Activated T-helper 1 cell treated with Interleukin-2 at 50 U/mL for 16 hours (primary cell): ENCODE measurements at places on chromosomes 13 and 19.

DNA sequence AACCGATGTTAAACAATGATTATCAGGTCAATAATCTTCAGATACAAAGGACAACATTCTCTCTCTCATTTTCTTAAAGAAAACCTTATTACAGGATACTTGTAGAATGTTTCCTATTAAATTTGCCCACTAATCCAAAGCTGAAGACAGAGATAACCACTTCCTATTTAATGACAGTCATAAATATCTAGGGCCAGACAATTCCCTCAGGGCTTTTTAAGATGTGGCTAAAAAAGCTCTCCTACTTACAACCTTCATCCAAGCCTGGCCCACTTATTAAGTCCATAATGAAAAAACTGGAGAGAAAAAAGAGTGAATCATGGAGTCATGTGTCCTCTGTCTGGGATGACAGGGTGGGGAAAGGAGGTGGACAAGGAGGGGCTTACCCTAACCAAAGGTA is 235.9 kb downstream of the KLF12 start:
- DNase-seq = no peak

GRCh38 chr19:51564791-51565190 is 6.3 kb upstream of the ZNF175 start:
- no peak for DNase-seq

DNA sequence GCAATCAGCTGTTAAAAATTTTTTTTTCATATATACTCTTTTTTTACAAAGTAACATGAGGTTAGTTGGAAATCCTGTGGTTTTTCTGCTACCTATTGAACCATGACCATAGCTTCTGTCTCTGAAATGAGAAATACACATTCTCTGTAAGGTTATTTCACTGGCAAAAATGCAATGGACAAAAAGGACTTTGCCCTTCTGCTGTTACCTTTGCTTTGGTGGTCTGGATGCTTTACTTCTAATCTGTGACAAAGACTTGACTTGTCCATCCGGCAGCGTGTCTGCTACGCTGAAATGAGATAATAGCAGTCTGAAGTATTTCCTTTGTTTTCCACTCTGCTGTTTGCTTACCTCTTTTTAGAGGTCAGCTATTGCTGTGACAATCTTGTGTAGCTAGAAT is 412.8 kb downstream of the SLITRK6 start:
- DNase-seq = no peak

DNA sequence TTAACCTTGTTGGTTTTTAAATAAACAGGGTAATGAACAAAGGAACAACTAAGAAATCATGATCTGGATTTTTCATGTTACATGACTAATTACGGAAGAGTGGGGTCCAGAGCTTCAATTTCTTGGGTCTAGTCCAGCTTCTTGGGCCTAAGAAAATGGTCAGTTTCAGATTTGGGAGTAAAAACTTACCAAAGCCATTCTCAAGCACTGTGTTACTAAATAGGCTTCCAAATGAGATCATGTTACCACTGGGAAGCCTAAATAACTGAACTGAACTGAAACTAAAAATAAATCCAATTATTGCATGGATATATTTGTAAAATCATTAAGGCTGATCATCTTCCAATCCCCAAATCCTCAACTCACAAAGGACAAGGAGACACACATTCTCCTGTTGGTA is 13.9 kb downstream of the TBC1D4 start:
- DNase-seq = no peak

- DNase-seq = no peak
Measured at GRCh38 chr13:102003848-102004570, 397.8 kb downstream of the FGF14 start.

DNA sequence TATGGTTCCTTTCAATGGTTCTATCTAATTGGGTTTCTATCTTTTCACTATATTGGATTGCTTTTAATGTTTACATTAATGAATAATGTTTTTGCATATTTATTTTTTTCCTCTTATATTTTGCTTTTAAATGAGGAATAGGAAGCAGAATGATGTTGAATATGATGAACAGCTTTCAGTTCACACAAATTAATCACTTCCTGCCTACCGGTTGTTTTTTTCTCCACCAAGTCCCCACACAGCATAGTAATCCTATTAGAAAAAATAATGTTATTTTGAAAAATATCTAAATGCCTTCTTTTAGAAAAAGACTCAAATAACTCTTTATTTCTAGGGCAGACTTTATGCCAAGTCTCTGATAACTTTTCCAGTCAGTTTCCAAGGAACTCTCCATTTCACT is 184.9 kb upstream of the MIR17HG start:
- DNase-seq = no peak

GRCh38 chr19:38304866-38305429 is 897 bp downstream of the C19orf33 start:
- DNase-seq = no peak
